HEK293T (cell line): ENCODE measurements at places on chromosomes 1 and 21.

- DNase-seq, result peak; percentile 64
Measured at GRCh38 chr1:58290685-58291372, 255.7 kb downstream of the OMA1 start.

DNA sequence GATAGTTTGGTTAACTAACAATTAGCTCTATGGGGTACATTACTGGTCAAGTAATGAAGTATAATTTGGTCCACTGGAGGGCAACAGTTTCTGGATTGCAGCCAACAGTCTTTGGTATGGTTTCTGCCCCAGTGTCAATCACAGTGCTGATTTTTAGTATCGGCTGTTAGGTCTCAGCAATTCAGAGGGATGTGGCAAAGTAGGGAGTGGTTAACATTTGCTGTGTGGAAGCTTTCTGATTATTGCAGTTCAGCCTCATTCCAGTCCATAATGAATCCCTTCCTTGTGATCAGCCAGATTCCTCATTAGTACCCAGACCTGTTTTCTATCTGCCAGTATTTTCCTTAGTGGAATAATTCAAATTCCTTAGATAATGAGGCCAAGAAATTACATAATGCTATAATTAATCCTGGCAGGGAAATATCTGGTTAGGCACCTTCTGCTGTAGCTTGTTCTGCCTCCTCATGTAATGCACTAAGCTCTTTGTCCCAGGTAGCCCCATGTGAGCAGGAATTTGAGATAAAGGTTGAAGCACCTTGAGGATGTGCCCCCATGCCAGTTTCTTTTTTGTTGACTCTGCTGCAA is 14.0 kb downstream of the F3 start:
- DNase-seq, result no peak

GRCh38 chr21:32282992-32283391 is 4.1 kb upstream of the MIS18A start:
- no peak for DNase-seq

- DNase-seq, result peak; percentile 64
Measured at GRCh38 chr1:220119043-220119512, 25.1 kb downstream of the IARS2 start.

- DNase-seq, result no peak
Measured at GRCh38 chr1:45395582-45395981, 55.3 kb upstream of the MUTYH start.

DNA sequence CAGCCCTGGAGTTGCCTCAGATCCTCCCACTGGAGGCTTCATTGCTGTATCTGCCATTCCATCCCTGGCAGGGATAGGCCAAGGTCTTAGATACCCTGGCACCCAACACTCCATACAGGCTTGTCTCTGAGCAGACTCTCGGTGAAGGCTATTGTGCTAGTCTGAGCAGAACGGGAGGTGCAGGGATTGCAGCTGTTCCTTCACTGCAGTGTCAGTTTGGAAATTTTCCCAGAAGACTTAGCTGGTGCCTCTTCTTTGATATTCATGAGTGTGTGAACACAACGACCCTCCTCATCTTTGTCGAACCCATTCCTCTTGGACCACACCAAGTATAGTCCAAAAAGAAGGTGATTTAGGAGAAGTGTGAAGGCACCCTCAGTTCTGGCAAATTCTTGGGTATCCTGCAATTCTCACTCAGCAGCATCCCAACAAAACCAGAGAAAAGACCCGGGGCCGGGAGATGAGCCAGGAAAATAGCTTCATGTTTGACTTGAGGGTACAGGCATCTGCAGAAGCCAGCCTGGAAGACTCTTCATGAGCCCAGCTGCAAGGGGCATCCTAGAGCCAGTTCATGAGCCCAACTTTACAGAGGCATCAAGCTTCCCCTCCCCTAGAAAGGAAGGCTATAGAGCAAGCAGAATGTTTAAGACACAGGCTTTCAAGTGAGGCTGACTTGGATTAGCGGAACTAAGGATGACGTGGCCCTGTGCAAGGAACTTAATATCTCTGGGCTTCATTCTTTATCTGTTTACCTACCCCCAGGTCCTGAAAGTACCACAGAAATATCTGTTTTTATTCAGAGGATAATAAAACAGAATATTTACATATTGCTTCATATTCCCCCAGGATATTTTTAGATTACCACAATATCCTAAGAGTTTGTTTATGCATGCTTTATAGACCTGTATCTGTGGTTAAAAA is 38.8 kb upstream of the HAO2 start:
- no peak for DNase-seq

DNA sequence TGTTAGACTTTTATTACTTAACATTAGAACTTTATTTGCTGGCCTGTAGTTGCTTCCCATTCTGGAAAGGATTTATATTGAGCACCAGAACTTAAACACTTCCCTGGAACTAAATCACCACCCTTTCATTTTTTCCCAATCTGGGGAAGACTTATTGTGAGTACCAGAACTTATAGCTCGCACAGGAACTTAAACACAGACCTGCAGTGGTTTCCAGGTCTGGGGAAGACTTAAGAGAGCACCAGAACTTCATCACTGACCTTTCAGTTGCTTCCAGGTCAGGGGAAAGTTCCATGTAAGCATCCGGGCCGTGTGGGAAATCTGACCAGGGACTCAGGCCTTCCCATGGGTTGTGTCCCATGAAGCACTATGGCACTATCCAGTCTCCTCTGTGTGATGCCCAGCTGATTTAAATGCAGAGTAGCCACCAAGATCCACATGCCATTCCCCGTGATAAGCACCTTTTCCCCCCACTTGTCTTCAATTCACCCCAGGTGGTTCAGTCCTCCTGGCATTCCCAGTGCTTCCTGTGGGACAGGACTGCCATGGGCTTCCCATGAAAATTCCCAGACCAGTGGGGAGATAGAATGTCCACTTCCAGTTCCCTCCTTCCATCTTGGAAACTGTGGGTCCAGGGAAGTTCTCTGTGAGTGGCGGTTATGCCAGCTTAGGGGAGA is 48.9 kb downstream of the C4BPA start:
- no peak for DNase-seq

DNA sequence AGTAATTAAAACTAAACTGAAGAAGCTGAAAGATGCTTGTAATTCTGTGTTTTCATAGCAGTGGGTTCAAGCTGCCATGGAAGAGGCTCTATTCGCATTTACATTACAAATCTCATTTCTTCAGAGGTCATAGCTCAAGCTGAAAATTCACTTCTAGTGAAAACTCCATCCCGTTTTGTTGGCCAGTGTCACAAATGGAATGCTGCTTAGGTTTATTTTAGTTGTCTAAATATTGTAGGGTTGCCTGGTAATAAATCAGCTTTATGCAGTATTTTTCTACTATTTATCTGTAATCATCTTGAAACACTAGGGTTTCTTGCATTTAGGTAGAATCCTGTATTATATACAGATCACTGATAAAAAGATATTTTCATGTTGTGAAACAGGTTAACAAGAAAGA is 240.6 kb downstream of the PTBP2 start:
- DNase-seq, result no peak

GRCh38 chr1:171138980-171139379 is 46.1 kb upstream of the FMO2 start:
- DNase-seq, result no peak

DNA sequence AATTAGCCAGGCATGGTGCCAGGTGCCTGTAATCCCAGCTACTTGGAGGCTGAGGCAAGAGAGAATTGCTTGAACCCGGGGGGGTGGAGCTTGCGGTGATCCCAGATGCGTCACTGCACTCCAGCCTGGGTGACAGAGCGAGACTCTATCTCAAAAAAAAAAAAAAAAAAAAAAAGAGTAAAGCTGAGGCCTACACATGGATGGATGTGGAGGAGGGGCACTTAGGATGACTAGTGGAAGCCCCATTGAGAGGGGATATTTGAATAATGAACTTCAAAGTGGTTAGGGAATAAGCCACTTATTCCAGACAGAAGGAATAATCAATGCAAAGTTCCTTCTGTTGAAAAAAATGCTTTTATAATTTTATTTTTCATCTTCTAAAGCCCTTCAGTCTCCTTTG is 51.4 kb downstream of the PTBP2 start:
- no peak for DNase-seq

GRCh38 chr1:67479146-67479891 is 49.1 kb upstream of the SERBP1 start:
- peak; percentile 57 for DNase-seq

DNA sequence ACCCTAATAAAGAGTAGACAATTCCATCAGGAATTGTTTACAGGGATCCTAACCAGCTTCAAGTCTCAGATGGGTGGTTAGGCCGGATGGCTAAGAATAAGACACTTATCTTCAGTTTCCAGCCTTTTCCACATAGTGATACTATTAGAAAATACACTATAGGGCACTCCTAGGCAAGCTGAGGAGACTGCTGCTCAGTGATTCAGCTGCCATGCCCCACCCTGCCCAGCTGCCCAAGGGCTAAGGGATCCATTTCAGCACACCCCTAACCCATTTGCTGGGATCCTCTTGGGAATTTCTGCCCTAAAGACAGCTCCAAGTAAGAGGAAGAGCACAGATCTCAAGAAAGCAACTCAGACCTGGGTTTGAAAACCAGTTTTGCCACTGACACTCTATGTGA is 31.9 kb downstream of the PLPP3 start:
- no peak for DNase-seq

DNA sequence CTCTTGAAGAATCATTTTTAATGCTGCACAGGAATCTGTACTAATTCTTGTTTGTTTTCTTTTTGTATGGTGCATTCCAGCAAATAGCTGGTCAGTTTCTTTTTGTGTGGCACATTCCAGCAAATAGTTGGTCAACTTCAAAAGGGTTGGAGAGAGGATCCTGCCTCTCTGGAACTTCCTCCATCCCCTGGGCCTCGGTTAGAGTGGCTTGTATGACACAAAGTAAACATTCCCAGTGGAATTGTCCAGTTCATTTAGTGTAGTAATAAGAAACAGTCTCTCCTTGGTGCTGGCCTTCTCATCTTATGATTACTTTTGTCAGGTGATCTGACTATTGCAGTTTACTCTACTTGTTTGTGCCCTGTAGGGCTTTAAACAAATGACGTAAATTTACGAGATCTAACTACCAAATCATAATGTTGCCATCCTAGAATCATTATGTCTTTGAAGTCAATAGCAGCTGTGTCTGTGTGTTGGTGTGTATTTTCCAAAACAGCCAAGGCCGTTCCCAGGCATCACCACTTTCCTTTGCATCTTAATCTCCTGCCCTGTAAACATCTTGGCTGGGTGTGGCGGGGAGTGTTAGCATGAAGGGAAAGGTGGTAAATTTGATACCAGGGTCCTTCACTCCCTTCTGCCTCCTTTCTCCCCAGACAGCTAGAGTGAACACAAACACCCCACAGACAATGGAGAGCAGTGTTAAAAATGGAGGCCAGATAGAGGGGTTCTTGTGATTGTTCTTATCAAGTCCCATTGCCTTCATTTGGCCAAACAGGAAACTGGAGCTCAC is 77.9 kb downstream of the CDC7 start:
- DNase-seq, result no peak

GRCh38 chr1:87058343-87058649 is 143.9 kb downstream of the HS2ST1 start:
- no peak for DNase-seq

- DNase-seq, result no peak
Measured at GRCh38 chr1:66213491-66213890, 320.5 kb upstream of the SGIP1 start.

GRCh38 chr1:21865943-21866706 is 54.1 kb downstream of the LDLRAD2 start:
- DNase-seq, result peak; percentile 42

- no peak for DNase-seq
Measured at GRCh38 chr1:4109628-4109940, 209.5 kb upstream of the C1orf174 start.

GRCh38 chr1:71184410-71184809 is 103.6 kb upstream of the ZRANB2 start:
- no peak for DNase-seq

- no peak for DNase-seq
Measured at GRCh38 chr1:93750955-93751354, 69.3 kb upstream of the BCAR3 start.

DNA sequence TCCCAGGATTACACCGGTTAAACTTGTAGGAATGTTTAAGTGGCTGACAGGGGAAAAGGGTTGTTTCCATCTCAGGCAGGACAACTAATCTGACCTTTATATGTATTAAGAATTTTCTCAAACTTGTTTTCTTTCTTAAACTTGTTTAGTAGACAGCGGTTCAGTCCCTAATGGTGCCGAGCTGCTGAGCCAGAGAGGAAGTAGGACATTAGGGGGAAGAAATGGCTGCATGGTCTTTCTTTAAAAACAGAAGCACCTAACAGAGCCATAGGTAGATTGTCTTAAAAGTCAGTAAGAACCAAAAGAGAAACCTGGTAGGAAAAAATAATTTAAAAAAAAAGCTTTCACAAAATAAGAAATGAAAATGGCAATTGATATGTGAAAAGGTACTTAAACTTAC is 3.3 kb downstream of the GBP4 start:
- DNase-seq, result no peak

- no peak for DNase-seq
Measured at GRCh38 chr1:15383810-15384209, 25.9 kb upstream of the EFHD2 start.

GRCh38 chr1:157356601-157357000 is 195.7 kb downstream of the FCRL5 start:
- no peak for DNase-seq

DNA sequence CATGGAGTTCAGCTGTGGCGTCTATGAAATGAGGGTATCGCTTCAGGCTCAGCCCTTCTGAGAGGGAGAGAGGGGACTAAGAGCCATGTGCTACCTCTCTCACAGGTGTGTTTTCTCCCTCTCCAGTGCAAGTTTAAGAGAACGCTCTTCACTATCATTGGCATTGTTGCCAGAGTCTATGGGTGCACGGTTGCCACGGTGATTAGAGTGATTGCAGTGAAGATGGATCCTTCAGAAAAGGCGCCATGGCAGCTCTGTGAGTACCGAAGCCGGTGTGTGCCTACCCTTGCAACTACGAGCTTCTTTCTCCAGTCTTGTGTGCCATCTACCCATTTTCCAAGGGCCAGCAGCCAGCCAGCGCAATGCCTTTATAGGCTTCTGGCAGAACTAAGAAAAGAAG is 290.5 kb downstream of the OMA1 start:
- no peak for DNase-seq

GRCh38 chr1:116234429-116234828 is 123.2 kb downstream of the MAB21L3 start:
- no peak for DNase-seq

DNA sequence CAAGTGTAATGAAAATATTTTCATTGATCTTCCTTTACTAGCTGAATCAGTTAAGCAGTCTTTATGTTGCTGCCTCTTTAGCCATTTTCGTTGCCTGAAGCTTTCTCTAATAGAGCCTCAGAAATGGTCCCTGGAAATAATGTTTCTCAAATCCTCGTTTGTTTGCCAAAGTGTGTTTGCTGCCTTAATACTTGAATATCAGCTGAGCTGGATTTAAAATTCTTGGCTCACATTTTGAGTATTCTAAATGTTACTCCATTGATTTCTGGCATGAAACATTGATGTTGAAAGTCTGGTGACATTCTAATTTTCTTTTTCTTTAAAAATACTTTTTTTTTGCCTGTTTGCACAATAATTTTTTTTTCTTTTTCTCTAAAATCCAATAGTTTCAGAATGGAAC is 84.6 kb upstream of the SERBP1 start:
- no peak for DNase-seq

DNA sequence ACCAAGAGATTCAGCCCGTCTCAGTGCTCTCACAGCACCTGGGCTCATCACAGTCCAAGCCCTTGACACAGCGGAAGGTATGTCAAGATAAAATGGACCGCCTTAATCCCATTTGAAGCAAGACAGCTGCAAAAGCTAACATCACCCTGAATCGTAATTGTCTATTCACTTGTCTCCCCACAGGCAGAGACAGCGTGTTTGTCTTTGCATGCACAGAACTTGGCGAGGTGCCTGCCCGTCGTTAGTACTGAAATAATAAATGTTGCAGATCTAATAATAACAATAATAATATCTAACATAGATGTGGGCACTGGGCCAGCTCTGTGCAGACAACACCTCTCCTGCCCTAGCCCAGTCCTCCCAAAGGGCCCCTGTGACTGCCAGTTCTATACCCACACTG is 271.7 kb downstream of the NPHP4 start:
- no peak for DNase-seq
